ENCODE measurements at places on chromosomes 1 and 21.
A peak's percentile ranks its signal among the peaks of the same experiment; 100 is the strongest.

- peak; percentile 93 for DNase-seq
Measured at GRCh38 chr1:158149577-158150269, 31.0 kb upstream of the CD1D start.

DNA sequence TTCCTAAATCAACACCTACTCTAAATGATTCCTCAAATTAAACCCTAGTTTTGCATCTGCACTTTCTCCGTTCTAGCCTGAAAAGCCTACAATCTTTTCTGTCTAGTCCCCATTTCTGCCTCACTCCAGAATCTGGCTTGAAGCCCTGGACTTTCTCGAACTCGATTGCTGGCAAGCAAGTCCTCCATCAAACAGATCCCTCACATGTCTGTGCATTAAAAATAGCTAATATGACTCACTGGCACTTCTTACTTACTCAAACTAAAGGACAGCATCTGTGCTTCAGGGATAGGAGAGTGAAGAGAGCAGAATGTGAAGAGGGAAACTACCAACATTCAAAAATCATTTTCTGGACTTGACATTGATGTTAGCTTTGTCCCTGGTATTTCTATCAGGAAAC lies 51.8 kb upstream of the CXADR start:
- no peak for DNase-seq

DNA sequence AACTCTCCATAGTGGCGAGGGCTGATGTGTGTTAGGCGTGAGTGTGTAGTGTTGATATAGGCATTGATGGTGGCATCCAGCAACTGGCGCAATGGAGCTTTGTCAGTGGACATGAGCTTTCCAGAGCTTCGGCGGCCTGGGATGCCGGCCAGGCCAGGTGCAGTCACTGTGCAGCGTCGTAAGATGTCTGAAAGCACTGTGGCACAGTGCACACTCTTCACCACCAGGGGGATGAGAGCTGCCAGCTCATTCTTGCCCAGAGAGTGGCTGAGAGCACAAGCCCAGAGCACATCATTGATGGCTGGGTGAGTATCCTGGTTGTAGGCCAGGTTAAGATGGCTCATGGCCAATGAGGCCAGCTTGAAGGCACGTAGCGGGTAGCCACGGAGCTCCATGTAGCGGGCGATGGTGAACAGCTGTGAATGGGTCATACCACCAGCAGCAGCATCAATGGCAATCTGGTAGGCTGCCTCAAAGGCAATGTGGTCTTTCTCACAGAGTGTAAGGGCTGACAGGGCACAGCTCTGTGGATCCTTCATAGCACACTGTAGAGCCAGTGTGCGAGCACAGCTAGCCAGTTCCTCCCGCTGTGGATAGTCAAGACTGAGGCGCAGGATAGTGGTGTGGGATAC lies 6.7 kb downstream of the UROD start:
- DNase-seq = peak; percentile 66

DNA sequence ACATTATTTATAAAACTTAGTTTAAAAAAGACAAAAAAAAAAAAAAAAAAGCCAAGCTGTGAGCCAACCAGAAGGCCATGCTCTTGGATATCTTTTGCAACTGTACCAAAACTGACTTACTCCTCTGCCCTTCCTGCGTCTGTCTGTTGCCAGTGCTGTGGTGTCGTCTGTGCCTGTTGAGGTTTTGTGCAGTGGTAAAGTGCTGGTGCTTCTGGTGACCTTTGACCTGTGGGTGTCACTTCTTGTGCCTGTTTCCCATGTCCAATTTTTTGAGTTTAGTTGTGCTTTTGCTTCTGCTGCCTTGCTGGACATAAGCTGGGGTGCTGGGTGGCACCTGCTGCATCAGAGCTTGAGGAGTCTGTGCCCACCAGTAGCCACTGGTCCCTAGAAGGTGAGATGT lies 41.4 kb downstream of the RNF187 start:
- DNase-seq = no peak

DNA sequence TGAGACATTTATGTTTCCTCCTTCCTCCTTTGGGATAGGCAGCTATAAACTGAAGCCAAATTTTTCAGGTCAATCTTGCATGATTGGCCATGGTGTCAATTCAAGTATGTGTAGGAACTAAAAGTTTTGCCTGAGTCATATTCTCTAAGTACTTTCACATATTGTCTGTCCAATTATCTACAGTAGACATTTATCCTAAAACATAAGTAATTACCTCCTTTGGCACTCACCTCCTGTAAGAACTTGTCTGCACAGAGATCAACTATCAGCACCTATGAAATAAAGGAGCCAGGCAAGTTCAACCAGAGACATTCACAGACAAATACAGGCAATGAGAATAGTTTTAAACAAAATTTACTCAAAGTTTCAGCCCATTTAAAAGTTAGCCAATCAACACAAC lies 14.2 kb upstream of the BCAS2 start:
- no peak for DNase-seq

GRCh38 chr1:204660509-204660908 lies 25.0 kb downstream of the LRRN2 start:
- no peak for DNase-seq

GRCh38 chr1:218964471-218965185 lies 209.1 kb upstream of the LYPLAL1 start:
- no peak for DNase-seq

DNA sequence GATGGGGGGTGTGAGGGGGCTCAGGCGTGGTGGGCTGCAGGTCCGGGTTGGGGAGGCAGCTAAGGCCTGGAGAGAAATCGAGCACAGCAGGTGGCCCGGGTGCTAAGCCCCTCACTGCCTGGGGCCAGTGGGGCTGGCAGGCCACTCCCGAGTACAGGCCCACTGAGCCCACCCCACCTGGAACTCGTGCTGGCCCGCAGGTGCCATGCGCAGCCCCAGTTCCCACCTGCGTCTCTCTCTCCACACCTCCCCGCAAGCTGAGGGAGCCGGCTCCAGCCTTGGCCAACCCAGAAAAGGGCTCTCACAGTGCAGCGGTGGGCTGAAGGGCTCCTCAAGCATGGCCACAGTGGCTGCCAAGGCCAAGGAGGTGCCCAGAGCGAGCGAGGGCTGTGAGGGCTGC lies 1047.1 kb upstream of the ADGRL4 start:
- DNase-seq = no peak

DNA sequence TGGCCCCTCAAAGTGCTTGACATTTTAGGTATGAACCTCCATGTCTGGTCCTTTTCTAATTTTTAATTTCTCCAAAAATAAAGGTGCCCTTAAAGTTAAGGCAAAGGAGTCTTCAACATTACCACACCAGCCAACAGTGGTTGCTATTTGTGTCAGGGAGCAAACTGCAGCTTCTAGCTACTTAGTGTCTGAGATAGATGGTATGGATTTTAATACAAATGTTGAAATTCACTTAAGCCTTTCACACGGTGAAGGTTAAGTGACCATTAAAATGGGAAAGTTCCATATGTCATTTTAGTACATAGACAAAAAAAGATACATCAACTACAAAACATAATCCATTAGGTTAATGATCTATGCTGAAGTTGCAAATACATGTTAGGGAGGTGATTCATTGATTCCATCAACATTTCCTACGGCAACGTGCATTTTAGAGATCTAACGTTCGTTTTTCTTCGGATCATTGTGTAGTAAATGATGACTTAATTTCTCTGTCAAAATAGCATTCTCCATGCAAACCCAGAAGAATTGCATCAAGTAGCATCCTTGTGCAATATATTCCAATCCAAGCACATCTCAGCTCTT lies 48.2 kb upstream of the RGS21 start:
- DNase-seq = no peak

Data from DMS 273 treated with DMSO at 0.1 percent for 48 hours (cell line).